Subcutaneous preadipocyte (primary cell): ENCODE measurements at places on chromosomes 2 and 18. TPM values are rescaled to one million over a fixed set of nuclear protein-coding genes. Genes with fewer than 3 reads are reported as not detected.

The MBP gene
- total RNA-seq: 18.8 and 26.5 TPM in 2 replicates

The C18orf32 gene
- 5.7 and 7.0 TPM in 2 replicates for total RNA-seq

The TCF7L1 gene
- 1.8 and 2.2 TPM in 2 replicates for total RNA-seq

The NDUFS1 gene
- 83.0 and 95.2 TPM in 2 replicates for total RNA-seq

The CRYGD gene
- not detected in 2 replicates for total RNA-seq

The TMEM37 gene
- 0.20 TPM in 1 of 2 replicates, not detected in the other for total RNA-seq

The UGT1A8 gene
- not detected in 2 replicates for total RNA-seq

The CDK15 gene
- total RNA-seq: 2.2 and 4.7 TPM in 2 replicates

The TTC32 gene
- total RNA-seq: 7.8 and 8.8 TPM in 2 replicates

The AKAIN1 gene
- not detected in 2 replicates for total RNA-seq

The SLC9A2 gene
- total RNA-seq: under 0.01 TPM in 2 replicates

The UGT1A3 gene
- total RNA-seq: not detected in 2 replicates

The CKAP2L gene
- total RNA-seq: 8.5 and 16.8 TPM in 2 replicates

The GALNT5 gene
- 1.8 TPM in 2 replicates for total RNA-seq

The MYOM1 gene
- under 0.01 TPM in 2 replicates for total RNA-seq

The EGR4 gene
- not detected in 2 replicates for total RNA-seq

The RTKN gene
- total RNA-seq: 9.6 and 11.0 TPM in 2 replicates

The CD8B2 gene
- total RNA-seq: not detected in 2 replicates

The PRKRA gene
- 43.6 and 47.0 TPM in 2 replicates for total RNA-seq

The KCNJ3 gene
- total RNA-seq: not detected in 2 replicates

The AMER3 gene
- not detected in 2 replicates for total RNA-seq

The HS6ST1 gene
- total RNA-seq: 31.5 and 36.4 TPM in 2 replicates
